ENCODE measurements at places on chromosomes 5 and 9. TPM values are rescaled to one million over a fixed set of nuclear protein-coding genes. Genes with fewer than 3 reads are reported as not detected.

Gene PGM5
- 113 TPM for total RNA-seq

Gene TOMM5
- total RNA-seq: 418 TPM

Gene SAXO1
- not detected for total RNA-seq

Gene LYSMD3
- 15.3 TPM for total RNA-seq

Gene ELAVL2
- total RNA-seq: 29.1 TPM

Gene SSBP2
- total RNA-seq: 28.9 TPM

Gene PITX1
- total RNA-seq: 38.5 TPM

Gene MIGA2
- total RNA-seq: 28.9 TPM

Gene CDC23
- 73.5 TPM for total RNA-seq

Gene FBP2
- not detected for total RNA-seq

Gene FOXI1
- total RNA-seq: not detected

Gene CD72
- not detected for total RNA-seq

Gene TMC1
- not detected for total RNA-seq

Gene CCDC127
- total RNA-seq: 2.5 TPM

Gene SLC23A1
- total RNA-seq: not detected

Gene UBTD2
- total RNA-seq: 58.2 TPM

Gene OR1Q1
- total RNA-seq: not detected

Gene SLC36A3
- total RNA-seq: not detected

Gene PCDHGB4
- 3.1 TPM for total RNA-seq

Gene GPX8
- 42.9 TPM for total RNA-seq

Gene FAM200C
- total RNA-seq: 10.4 TPM

Gene TPRN
- 14.8 TPM for total RNA-seq

Gene ANKRD18A
- total RNA-seq: 9.8 TPM

Gene FGF1
- total RNA-seq: not detected

Gene LCN12
- not detected for total RNA-seq

Gene PAXX
- total RNA-seq: 25.9 TPM

Gene SLC46A2
- not detected for total RNA-seq

Gene RASEF
- total RNA-seq: 12.6 TPM

Gene DMRT3
- not detected for total RNA-seq

Gene GMCL2
- not detected for total RNA-seq

Gene BRD8
- 85.5 TPM for total RNA-seq

Gene KIF24
- total RNA-seq: 5.9 TPM

Gene NR5A1
- total RNA-seq: not detected

Gene PDE8B
- total RNA-seq: 0.10 TPM

Gene DMGDH
- not detected for total RNA-seq

Gene PCDHA8
- 0.08 TPM for total RNA-seq

Gene GDA
- total RNA-seq: not detected

Gene PCDHA1
- not detected for total RNA-seq

All from SJCRH30 (cell line).